ENCODE measurements at places on chromosomes 1 and 21. TPM values are rescaled to one million over a fixed set of nuclear protein-coding genes. Genes with fewer than 3 reads are reported as not detected.

ZNF683 gene
- not detected for total RNA-seq

SIKE1 gene
- 69.4 TPM for total RNA-seq

GRCh38 chr1:67052741-67053534 is 1.0 kb downstream of the SLC35D1 start:
- H3K27ac ChIP-seq = peak overlapping the region; percentile 96
- no peaks in the 10 kb centered on the region for H3K36me3 ChIP-seq
- no peaks in the 10 kb centered on the region for H3K27me3 ChIP-seq
- peak overlapping the region; percentile 87 for H3K4me3 ChIP-seq
- peak; percentile 50 for DNase-seq

DNA sequence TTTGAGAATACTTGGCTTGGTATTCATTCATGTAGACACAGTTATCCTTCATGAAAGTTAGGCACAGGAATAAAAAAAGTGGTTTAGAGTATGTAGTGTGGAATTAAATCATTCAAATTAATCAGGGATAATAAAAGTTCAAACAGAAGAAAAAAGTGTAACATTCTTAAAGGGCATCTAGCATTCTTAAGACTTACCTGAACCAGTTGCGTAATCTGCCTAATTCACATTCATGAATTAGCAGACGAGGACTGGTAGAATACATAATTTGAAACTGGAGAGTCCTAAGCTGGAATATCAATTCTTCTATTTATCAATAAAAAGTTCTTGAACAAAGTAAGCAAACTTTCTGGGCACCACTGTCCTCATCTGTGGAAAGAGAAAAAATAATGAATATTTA is 157.0 kb upstream of the DEPDC1 start:
- H3K27ac ChIP-seq = no peak overlapping the region
- no peaks in the 10 kb centered on the region for H3K36me3 ChIP-seq
- H3K4me1 ChIP-seq = no peaks in the 10 kb centered on the region

GRCh38 chr1:224267925-224268324 is 62.0 kb downstream of the NVL start:
- H3K27ac ChIP-seq = no peak overlapping the region
- H3K4me3 ChIP-seq = no peak overlapping the region
- H3K4me1 ChIP-seq = no peaks in the 10 kb centered on the region
- H3K36me3 ChIP-seq = peaks cover 30% of the 10 kb centered on the region
- DNase-seq = no peak

All from naive thymus-derived CD4-positive, alpha-beta T cell (primary cell).